ENCODE measurements at places on chromosomes 11 and 22.

DNA sequence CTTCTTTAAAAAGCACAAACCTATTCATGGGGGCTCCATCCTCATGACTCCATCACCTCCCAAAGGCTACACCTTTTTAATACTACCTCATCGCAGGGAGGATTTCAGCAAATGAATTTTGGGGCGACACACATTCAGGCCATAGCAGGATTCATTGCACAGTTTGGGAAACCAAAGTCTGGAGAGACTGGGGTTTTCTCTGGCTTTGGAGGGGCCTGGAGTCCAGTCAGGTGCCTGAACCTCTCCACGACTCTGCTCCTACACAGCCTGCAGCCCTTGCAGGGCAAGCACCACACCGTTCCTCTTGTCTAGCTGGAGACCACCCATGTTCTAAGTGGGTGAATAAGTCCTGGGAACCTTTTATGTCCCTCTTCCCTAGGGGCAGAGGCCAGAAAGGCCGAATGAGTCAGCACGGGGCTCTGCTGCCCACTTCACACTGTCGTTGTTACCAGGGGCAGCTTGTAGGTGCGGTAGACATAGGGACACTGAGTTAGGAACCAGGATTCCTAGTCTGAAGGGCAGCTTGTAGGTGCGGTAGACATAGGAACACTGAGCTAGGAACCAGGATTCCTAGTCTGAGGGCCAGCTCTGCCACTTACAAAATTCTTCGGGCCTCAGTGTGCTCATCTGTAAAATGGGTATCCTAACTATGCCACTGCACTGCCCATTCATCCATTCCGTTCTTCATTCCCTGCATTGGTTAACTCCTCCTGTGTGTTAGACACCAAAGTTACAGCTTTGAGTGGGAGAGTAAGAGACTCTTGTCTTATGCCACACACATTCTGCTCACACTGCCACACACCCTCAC lies 251.7 kb upstream of the B3GAT1 start:
- no peak for DNase-seq

GRCh38 chr11:111748035-111748804 lies 18.0 kb downstream of the PPP2R1B start:
- no peak for DNase-seq

DNA sequence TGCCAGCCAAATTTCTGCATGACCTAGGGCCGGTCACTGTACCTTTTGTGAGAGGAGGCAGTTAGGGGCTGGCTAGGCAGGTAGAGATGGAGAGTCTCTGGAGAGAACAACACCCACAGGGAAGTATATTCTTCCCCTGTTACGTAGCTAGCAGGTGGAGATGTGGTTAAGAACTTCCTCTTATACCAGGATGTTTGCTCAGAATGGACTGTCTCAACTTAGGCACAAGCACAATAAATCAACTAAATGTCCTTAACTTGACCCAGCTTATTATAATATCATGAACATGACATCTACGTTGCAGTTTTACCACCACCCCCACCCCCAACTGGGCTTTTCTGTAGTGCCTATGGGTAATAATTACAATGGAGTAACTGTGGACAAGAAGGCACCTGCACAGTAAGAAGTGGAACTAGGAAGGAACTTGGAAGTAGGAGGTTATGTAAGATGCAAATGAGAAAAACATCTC lies 60.7 kb upstream of the MPEG1 start:
- no peak for DNase-seq

DNA sequence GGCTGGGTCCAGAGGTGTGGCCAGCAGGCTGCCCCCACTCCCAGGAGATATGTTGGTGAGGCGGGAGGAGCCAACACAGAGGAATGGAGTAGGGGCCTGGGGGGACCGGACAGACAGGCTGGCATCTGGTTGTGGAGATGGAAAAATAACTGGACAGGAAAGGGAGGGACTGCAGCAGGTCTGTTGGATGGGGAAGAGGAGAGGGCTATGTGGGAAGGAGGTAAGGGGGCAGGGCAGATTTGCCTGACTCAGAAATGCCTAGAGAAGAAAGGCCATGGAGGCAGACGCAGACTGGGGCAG lies 160.4 kb downstream of the TRIM29 start:
- no peak for DNase-seq

DNA sequence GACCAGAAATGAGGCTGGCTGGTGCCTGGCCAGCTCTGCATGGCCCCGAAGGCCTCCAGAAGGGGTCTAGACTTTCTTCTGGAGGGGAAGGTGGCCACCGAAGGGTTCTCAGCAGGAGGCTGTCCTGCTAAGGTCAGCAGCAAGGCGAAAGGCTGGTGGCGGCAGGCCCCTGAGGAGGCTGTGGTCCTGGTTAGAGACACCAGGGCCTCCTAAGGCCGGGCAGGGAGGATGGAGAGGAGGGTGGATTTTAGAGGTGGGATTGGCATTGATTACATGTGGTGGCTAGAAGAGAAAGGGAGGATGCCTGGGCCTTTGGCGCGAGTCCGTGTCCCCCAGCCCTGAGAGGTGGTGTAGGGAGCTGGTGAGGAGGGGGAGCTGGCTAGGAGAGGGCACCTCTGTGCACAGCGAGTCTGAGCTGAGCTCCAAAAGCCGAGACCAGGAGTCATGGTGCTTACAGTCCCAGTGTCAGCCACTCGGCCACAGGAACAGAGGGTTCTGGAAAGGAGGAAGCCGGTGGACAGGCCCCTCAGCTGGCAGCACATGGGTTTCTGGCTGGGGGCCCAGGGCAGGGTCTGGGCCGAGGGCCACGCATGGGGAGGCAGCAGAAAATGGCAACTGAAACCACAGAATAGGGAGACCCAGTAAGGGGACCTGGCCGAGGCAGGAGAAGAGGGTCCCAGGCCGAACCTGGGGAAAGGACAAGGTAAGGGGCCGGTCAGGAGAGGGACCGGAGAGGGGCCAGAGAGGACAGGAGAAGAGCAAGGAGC lies 2.5 kb downstream of the FERMT3 start:
- no peak for DNase-seq

- peak; percentile 65 for DNase-seq
Observed at GRCh38 chr22:36409911-36410756, 22.4 kb upstream of the MYH9 start.

DNA sequence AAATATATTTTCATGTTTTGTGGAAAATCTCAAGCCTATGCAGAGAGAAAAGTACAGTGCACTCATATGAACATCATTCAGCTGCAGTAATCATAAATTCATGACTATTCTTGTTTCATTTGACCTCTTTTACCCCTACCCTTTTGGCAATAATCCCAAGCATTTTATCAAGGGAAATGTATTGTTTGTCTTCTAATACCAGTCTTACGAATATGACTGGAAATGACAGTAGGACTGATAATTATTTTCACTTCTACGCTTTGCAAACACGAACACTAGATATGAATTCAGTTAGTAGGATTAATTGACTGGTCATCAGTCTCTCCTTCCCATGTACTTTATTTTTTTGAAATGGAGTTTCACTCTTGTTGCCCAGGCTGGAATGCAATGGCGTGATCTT lies 90.3 kb downstream of the MTMR3 start:
- DNase-seq = no peak

DNA sequence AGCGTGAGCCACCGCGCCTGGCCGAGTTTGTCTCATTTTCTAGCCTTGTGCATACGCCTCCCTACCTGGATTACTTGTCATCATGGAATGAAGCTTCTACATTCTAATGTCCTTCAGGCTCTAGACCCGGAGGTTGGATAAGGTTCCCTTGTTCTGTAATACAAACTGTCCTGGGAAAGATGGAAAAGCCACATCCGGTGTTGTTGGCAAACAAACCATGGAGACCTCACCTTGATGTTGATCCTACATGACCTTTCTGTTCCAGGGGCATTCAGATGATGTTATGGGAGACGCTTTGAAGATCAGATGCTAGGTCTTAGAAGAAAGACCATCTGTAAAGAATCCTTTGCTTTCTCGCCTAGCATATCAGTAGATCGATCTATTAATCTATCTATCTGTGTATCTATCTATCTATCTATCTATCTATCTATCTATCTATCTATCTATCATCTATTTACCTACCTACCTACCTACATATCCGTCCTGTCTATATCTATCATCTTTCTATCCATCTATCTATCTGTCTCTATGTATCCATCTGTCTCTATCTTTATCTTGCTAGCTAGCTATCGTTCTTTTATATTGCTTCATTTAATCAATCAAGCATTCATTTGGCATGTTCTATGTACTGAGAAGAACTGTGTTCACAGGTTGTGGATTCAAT lies 46.3 kb upstream of the GRK3 start:
- DNase-seq = no peak

- no peak for DNase-seq
Observed at GRCh38 chr11:71342116-71342515, 89.7 kb upstream of the SHANK2 start.

- DNase-seq = no peak
Observed at GRCh38 chr11:60946601-60947264, 5.2 kb downstream of the SLC15A3 start.

- DNase-seq = no peak
Observed at GRCh38 chr22:43824724-43825420, 12.8 kb upstream of the EFCAB6 start.

GRCh38 chr11:61472282-61472681 lies 36.3 kb upstream of the LRRC10B start:
- peak; percentile 45 for DNase-seq

DNA sequence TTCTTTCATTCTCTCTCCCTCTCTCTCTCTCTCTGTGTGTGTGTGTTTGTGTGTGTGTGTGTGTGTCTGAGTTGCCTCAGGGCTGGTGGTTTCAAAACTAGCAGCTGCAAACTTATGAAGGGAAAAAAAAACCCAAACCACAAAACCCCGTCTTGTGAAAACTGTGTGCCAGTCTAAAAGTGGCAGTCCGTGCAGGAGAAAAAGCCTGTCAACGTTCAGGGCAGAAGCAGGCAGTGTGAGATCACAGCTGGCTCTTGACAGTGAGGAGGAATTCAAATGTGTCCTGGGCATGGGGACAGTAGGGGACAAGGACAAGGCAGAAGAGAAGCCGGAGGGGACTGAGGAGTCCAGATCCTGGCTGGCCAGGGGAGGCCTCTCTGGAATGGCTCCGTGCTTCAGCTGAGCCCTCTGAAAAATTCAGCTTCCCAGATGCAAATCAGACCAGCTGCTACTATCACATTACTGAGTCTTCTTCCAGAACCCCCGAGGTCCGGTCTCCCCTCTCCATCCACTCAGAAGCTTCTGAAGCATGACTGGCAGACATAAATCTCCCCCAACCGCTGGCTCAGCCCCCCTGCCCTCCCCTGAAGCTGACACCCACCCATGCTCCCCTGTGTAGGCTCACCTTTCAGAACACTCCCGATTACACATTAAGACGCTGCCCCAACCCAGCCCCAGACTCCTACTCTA lies 31.9 kb downstream of the FLI1 start:
- DNase-seq = peak; percentile 33

Measured in astrocyte (in vitro differentiated cells and primary cell).